ENCODE measurements at places on chromosomes 11 and 22. TPM values are rescaled to one million over a fixed set of nuclear protein-coding genes. Genes with fewer than 3 reads are reported as not detected.

PRRG4 gene
- total RNA-seq: 2.2 TPM

DNA sequence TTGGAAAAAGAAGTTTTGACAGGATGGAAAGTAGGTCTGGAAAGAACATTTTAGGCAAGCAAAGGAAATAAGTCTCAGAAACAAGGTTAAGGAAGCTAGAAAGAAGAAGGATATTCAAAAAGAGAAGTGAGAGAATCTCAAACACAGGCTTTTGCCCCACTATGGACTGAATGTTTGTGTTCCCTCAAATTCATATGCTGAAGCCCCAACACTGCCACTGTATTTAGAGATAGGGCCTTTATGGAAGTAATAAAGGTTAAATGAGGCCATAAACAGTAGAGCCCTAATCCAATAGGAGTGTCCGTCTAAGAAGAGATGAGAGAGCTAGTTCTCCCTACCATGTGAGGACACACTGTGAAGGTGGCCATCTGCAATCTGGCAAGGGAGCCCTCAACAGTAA is 20.6 kb upstream of the RPS13 start:
- no peak for DNase-seq

DNA sequence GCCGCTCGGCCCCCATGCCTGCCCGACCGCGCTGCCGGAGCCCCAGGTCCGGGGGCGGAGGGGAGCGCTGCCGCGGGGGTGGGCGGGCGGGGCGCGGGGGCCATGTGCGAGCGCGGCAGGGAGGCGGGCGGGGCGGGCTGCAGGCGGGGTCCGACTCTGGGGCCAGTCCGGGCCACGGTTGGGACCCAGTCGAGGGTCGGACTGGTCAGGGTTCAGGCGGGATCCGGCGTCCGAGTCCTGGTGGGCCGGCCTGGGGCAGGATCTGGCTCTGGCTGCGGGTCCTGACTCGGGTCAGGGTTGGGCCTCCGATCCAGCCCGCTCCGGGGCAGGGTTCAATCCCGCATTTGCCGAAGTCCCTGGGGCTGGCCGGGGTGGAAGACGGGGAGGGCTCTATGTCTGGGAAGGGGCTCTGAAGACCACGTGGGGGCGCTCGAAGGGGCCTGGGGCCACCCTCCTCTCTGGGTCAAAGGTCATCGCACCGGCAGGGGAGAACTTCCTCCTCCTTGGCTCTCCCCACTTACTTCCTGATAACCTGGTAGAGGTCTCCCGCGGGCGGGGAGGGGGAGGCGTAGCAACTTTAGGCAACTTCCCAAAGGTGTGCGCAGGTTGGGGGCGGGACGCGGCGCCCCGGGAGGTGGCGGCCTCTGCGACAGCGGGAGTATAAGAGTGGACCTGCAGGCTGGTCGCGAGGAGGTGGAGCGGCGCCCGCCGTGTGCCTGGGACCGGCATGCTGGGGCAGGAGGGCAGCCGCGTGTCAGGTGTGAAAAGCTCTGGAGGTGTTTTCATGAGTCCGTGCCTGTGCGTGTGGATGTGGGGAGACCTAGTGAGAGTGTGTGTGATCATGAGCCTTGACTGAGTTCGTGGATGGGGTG is 603 bp downstream of the ESRRA start:
- no peak for DNase-seq

- DNase-seq: no peak
Observed at GRCh38 chr22:23769321-23769965, 1.7 kb upstream of the CHCHD10 start.

DNA sequence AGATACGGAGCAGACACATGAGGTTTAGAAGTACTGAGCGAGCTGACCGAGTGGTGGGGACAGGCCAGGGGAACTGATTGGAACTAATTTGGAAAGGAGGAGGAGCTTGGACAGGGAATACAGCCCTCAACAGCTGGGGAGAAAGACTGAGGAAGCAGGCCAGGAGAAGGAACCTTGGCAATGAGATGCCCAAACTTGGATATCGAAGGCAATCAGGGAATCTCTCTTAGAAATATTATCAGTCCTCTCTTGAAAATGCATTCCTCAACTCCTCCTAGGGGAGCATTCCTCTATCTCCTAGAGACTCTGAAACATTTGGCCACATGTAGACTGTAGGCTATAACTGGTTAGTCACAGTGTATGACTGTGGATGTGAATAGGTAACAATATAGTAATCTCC is 284.6 kb downstream of the GUCY1A2 start:
- no peak for DNase-seq

- DNase-seq: no peak
Observed at GRCh38 chr22:24185001-24185500, 3.8 kb downstream of the SUSD2 start.

DNA sequence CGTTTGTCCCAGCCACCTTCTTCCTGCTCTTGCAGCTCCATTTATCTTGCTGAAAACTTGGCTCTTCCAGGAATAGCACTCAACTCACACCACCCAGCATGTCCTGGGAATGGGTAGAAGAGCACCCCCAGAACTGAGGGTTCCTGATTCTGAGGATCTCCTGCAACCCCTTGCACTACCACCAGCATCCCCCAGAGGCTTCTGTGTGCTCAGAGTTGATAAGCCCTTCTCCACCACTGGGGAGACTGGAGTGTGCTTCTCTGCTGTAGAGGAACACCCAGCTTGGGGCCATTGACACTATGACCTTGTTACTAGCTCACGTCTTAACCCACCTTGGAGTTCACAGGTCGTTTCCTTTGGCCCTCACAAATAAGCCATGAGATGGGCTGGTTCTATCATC is 121.0 kb downstream of the GRIK4 start:
- DNase-seq: no peak

NXPE1 gene
- total RNA-seq: not detected

GRCh38 chr22:29260031-29260560 is 7.7 kb downstream of the RHBDD3 start:
- DNase-seq: no peak

DNA sequence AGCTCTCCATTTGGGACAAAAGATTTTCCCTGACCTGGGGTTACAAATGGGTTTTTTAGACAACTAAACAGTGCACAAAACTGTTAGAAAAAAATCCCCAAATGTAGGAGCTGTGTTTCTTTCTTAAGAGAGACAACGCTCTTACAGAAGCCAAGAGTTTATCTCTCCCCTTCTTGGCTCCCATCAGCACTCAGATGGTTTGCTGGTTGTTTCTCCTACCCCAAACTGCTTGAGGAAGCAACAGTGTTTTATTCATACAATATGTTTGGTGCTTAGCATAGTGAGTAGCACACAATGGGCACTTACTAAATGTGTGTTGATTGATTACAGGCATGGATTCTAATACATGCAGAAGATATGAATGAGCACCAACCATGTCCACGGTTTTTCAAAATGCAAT is 209.5 kb upstream of the ANO5 start:
- no peak for DNase-seq

GRCh38 chr11:76678321-76678720 is 7.8 kb upstream of the LRRC32 start:
- no peak for DNase-seq

OMP gene
- total RNA-seq: not detected

DNA sequence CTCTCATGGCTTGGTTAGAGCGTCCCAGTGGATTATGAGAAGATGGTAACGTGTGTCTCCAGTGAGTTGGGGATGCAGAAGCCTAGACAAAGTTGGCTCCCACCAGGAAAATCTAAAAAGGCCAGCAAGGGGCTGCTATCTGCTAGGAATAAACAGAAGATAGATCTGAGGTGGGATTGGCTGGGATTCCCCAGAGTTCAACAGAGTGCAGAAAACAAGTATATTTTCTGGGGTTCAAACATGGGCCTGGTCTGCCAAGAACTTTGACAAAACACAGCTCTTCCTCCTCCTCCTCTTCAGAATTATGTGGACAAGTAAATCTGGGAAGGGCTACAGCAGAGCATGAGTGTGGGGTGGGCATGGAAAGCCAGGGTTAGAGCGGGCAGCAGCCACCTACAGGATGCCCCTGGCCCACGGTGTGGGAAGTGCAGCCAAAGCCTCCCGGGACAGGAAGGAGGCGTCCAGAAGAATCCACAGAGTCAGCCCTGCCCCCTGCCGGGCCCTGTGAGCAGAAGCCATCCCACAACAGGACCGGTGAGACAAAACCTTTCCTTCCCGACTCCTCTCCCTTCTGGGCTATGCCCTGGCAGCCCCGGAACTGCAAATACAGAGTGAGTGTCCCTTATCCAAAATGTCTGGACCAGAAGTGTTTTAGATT is 67.1 kb downstream of the CD82 start:
- DNase-seq: no peak

DNA sequence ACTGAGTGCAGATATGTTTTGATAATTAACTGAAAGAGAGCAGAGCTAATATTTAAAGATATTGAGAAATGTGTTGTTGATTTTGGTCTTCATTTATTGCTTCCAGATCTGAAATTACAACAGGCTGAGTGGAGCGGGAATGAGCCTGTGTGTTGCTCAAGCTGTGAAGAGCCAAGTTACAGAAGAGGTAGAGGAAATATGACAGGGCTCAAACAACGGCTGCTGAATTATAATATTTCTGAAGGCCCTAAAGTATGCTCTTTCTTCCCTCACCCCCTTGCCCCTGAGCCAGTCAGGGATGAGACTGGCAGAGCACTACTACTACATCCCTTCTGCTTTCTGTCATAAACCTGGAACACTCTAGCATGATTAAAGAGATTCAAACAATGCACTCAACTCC is 115.6 kb downstream of the FANCF start:
- no peak for DNase-seq
